ENCODE measurements at places on chromosomes 13 and 19.

- DNase-seq: no peak
These were observed 95.1 kb downstream of the CAB39L start for GRCh38 chr13:49348751-49349150.

- DNase-seq: no peak
These were observed 24.0 kb downstream of the USP12 start for GRCh38 chr13:27147530-27148170.

DNA sequence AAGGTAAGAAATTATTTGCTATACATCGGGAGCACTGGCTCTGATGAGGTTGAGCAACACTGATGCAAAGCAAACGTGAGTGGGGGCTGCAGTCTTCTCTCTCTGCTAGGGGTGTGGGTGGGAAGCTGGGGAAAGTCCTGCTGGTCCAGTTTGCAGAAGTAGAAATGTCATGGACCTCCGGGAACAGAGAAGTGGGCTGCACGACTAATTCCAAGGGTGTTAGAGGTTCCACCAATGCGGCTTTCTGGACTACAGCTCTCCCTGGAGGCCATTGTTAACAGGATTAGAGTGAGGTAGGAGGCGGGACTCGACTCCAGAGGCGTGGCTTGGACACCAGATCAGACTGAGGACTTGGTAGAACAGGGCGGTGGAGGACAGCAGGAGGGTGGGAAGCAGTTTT lies 5.7 kb upstream of the FBXO27 start:
- no peak for DNase-seq

DNA sequence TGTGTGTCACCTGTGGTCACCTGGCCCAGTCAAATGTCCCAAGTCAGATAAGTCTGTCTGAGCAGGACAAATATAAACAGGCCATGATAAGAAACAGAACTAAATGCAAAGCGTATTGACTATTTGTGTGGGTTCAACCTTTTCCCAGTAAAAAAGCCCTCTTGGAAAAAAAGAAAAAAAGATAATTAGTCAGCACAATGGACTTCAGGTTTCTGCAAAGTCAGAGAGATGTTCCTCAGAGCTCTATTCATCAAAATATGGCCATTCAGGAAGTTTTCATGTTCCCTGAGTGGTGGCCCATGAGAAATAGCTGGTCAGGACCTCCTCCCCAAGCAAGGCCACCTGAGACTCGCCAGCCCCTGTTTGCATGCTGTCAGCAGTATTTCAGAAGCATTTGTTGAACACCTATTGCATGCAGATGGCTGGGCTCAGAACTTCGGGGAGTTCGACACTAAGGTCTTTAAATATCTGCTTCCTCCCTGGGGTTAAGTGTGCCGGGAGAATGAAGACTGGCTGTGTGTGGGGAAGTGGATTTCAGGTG lies 2.7 kb downstream of the FFAR3 start:
- DNase-seq: no peak

Data from brain (organoid and tissue), 16 donors.